ENCODE measurements at places on chromosomes 13 and 19. TPM values are rescaled to one million over a fixed set of nuclear protein-coding genes. Genes with fewer than 3 reads are reported as not detected.

DNA sequence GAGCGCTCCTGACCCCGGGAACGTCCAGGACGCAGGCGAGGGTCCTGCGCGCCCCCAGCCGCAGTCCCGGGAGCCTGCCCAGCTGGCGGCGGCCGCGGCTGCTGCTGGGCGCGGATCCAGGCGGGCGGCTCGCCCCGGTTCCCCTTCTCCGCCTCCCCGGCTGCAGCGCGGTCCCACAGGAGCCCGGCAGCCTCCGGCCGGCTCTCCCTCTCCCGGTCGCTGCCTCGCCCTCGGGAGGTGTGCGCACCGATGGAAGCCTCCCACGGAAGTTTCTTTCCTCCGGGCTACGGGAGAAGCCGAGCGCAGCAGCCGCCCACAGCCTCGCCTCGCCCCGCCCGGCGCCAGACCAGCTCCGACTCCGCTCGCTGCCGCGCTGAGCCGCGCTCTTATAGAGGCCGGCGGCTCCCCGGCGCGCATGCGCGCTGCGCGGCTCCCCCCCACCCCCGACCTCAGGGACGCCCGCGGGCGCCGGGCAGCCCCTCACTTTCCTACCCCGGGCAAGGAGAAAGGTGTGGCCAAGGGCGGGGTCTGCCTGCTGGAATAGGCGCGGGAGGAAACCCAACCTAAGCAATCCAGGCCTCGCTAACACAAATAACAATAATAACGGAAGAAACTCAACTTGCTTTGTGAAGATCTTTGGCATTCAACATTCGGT lies at the start of gene SHISA2:
Gene SHISA2, minus strand, starts transcription at position 360 of the 655 bp plus-strand sequence. CDS start 1,041 bp downstream, outside the sequence.
- H3K4me1 ChIP-seq: no peaks in the 10 kb centered on the region
- H3K4me3 ChIP-seq: peak within 1 kb of the TSS; percentile 25
- peaks cover 9% of the 10 kb centered on the region for H3K27me3 ChIP-seq
- peak; percentile 16 for DNase-seq
- no peaks in the 10 kb centered on the region for H3K36me3 ChIP-seq
- H3K27ac ChIP-seq: no peak within 1 kb of the TSS

DNA sequence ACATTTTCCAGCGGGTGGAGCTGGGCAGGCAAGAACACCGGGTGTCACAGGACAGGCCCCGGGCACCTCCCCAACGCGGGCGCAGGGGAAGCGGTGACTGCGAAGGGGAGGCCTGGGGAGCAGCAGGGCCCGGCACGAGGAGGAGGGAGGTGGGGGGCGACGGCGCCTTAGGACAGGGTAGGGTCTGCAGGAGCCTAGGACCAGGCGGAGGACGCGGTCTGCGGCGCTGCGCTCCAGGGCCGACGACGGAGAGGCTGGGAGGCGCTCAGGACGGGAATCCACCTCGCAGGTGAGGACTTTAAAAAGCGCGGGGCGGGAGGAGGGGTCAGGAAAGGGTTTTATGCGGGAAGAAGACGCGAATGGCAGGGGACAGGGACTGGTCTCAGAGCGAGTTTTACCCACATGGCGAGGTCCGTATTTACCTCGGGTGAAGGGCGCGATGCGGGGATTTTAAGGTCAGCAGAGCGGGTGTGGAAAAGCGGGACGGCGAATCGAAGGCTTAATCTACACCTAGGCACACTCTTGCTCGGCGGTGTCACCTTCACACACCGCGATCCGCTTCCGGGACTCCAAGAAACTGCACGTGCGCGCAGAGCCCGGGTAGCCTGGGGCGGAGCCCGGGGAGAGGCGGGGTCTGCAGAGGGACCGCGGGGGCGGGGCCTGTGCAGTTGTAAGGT lies 13.5 kb downstream of the ERVV-2 start:
- no peaks in the 10 kb centered on the region for H3K4me1 ChIP-seq
- no peak overlapping the region for H3K27ac ChIP-seq
- no peaks in the 10 kb centered on the region for H3K27me3 ChIP-seq

Gene TMEM86B
- 1.5 TPM for total RNA-seq

GRCh38 chr19:11390933-11391680 lies 7.0 kb upstream of the EPOR start:
- H3K36me3 ChIP-seq: no peaks in the 10 kb centered on the region
- H3K27ac ChIP-seq: no peak overlapping the region
- DNase-seq: no peak
- H3K4me1 ChIP-seq: no peaks in the 10 kb centered on the region
- H3K27me3 ChIP-seq: no peaks in the 10 kb centered on the region

- DNase-seq: no peak
- no peak overlapping the region for H3K27ac ChIP-seq
Observed at GRCh38 chr19:27774827-27775226, 1438.1 kb downstream of the UQCRFS1 start.

GRCh38 chr13:20495087-20496023 lies 30.3 kb downstream of the CRYL1 start:
- DNase-seq: peak; percentile 67
- no peaks in the 10 kb centered on the region for H3K36me3 ChIP-seq
- H3K27me3 ChIP-seq: no peaks in the 10 kb centered on the region
- no peak overlapping the region for H3K4me3 ChIP-seq
- no peak overlapping the region for H3K27ac ChIP-seq

DNA sequence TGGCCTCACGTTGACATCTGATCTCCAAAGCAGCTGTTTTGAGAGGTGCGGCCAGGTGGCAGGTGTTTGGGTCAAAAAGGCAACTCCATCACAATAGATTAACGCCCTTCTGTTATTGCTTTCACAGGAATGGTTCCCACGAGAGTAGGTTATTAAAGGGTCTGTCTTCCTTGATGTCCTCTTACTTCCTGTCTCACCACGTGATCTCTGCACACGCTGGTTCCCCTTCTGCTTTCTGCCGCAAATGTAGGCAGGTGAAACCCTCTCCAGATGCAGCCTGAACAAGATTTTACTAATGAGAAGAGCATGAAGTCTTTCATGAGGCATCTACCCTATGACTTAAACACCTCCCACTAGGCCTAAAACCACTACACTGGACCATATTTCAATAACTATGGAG lies 22.8 kb upstream of the ZNF564 start:
- H3K4me3 ChIP-seq: no peak overlapping the region
- H3K4me1 ChIP-seq: no peaks in the 10 kb centered on the region
- no peaks in the 10 kb centered on the region for H3K27me3 ChIP-seq
- no peak for DNase-seq

- no peak for DNase-seq
- H3K36me3 ChIP-seq: no peaks in the 10 kb centered on the region
- no peaks in the 10 kb centered on the region for H3K27me3 ChIP-seq
Observed at GRCh38 chr19:1837625-1838105, 10.6 kb downstream of the REXO1 start.

- H3K4me3 ChIP-seq: no peak overlapping the region
- no peaks in the 10 kb centered on the region for H3K27me3 ChIP-seq
- DNase-seq: no peak
- no peaks in the 10 kb centered on the region for H3K4me1 ChIP-seq
- H3K27ac ChIP-seq: no peak overlapping the region
Observed at GRCh38 chr19:46724468-46724867, 7.6 kb upstream of the PRKD2 start.

Gene CD33
- total RNA-seq: 1.9 TPM

DNA sequence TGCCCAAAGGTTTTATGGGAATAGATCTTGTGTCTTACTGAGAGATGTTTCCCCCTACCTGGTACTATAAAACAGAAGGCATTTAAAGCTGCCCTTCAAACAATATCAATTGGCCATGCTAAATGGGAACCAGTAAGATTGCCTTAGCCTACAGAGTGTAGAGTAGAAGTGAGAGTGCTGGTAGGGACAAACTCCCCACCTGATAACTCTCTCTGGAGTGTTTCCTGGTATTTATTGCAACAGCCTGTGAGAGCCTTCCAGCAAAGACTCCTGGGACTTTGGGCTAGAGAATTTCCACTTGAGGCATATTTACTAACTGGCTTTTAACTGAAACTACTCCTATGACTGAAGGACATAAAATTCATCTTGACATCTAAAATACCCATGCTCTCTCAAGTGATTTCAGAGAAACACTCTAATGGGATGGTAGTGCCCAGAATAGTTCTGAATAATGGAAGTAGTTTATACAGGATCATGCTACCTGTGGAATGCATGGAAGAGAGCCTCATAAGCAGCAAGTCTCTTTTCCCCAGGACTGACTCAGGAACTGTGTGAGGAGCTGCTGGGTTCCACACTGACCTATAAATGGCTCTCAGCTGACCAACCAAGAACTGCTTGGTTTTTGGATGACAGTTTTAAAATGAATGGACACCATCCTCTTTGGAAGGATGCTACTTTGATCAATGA lies 132.7 kb upstream of the SLITRK5 start:
- no peak overlapping the region for H3K4me3 ChIP-seq
- DNase-seq: no peak

- H3K4me1 ChIP-seq: no peaks in the 10 kb centered on the region
- H3K27me3 ChIP-seq: peaks cover 18% of the 10 kb centered on the region
- peak overlapping the region; percentile 11 for H3K4me3 ChIP-seq
- no peaks in the 10 kb centered on the region for H3K36me3 ChIP-seq
Observed at GRCh38 chr13:36674337-36675212, 755 bp downstream of the SERTM1 start.

DNA sequence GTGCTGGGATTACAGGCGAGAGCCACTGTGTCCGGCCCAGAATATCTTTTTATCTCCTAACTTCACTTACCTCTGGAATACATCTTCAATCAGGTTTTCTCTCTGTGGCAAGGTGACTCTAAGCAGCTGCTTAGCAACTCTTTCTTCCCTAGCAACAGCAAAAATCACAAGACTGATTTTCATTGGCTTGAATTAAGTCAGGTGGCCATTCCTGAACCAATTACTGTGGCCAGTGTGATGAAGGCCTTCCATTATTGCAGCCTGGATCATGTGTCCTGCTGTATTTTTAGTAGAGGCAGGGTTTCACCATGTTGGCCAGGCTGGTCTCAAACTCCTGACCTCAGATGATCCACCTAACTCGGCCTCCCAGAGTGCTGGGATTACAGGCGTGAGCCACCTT lies 9.0 kb upstream of the LTBP4 start:
- no peak for DNase-seq
- H3K4me3 ChIP-seq: no peak overlapping the region
- no peaks in the 10 kb centered on the region for H3K36me3 ChIP-seq
- no peaks in the 10 kb centered on the region for H3K4me1 ChIP-seq
- H3K27ac ChIP-seq: no peak overlapping the region

GRCh38 chr19:10315335-10316214 lies at the start of gene FDX2:
Gene FDX2, minus strand, starts transcription at chr19:10316015. Its CDS starts 19 bp downstream, at chr19:10315996.
- no peaks in the 10 kb centered on the region for H3K27me3 ChIP-seq
- peak within 1 kb of the TSS; percentile 70 for H3K27ac ChIP-seq
- peaks cover 4% of the 10 kb centered on the region for H3K36me3 ChIP-seq
- peak; percentile 80 for DNase-seq

- no peaks in the 10 kb centered on the region for H3K27me3 ChIP-seq
- DNase-seq: no peak
- no peaks in the 10 kb centered on the region for H3K4me1 ChIP-seq
- H3K27ac ChIP-seq: no peak overlapping the region
- no peaks in the 10 kb centered on the region for H3K36me3 ChIP-seq
- no peak overlapping the region for H3K4me3 ChIP-seq
Observed at GRCh38 chr19:27975419-27976005, 1237.4 kb downstream of the UQCRFS1 start.

Gene TGFBR3L
- total RNA-seq: not detected

Gene METTL21C
- total RNA-seq: not detected

Gene DLL3
- total RNA-seq: not detected

DNA sequence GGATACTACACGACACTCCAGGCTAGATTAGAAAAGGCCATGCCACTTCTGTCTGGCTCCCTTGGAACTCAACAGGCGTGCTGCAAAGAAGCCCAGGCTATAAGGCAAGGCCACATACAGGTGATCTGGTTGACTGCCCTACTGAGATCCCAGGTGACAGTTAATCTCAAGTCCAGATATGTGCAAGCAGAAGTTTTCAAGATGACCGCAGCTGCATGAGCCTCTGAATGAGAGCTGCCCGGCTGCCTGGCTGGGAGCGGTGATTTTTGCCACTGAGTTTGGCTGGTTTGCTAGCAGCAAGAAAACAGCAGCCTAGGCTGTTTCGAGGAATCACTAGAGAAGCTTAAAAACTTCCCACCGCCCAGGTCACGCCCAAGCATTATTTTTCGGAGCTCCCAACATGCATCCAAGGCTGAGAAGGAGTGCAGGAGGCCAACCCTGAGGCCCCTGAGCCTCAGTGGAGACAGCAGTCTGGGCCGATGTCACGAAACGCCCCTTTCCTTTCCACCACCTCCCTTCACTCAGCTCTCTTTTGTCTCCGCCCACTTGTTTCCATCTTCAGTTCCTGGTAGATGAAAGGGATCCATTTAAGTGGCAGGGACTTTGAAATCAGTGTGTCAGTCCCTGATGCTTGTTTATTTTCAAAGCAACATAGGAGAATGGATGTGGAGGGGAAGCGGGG lies 14.0 kb upstream of the URI1 start:
- no peaks in the 10 kb centered on the region for H3K4me1 ChIP-seq
- no peaks in the 10 kb centered on the region for H3K27me3 ChIP-seq
- DNase-seq: no peak
- H3K4me3 ChIP-seq: no peak overlapping the region

Gene NLRP9
- not detected for total RNA-seq

GRCh38 chr13:109333893-109334651 lies 452.3 kb downstream of the IRS2 start:
- no peak overlapping the region for H3K27ac ChIP-seq
- DNase-seq: no peak
- H3K27me3 ChIP-seq: no peaks in the 10 kb centered on the region
- no peaks in the 10 kb centered on the region for H3K36me3 ChIP-seq
- H3K4me3 ChIP-seq: no peak overlapping the region

Gene TSSK6
- 7.3 TPM for total RNA-seq

GRCh38 chr19:8610041-8610935 lies at the start of gene ADAMTS10:
Gene ADAMTS10, minus strand, starts transcription at chr19:8610715. Its CDS starts 5,005 bp downstream, at chr19:8605710.
- no peaks in the 10 kb centered on the region for H3K27me3 ChIP-seq
- peak within 1 kb of the TSS; percentile 44 for H3K4me3 ChIP-seq
- H3K36me3 ChIP-seq: no peaks in the 10 kb centered on the region
- peaks cover 2% of the 10 kb centered on the region for H3K4me1 ChIP-seq
- no peak for DNase-seq
